ENCODE measurements at places on chromosomes 5 and 9.

DNA sequence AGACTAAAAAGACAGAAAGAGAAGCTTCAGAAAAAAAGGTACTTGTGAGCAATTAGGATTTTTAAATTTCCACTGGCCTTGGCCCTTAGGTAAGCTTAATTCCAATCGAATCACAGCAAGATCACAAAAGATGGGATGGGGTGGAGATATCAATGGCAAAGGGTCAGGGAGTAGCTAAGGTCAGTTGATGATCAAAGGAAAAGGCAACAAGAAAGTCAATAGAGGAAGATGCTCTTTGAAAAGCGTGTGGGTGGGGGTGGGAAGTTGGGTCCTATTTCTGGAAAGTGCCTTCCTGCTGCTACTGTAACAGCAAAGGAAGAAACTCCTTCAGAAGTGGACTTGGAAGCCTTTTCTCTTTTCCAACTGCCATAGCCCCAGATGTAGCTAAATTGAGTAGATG lies 7.3 kb downstream of the C1QTNF3 start:
- DNase-seq = no peak

DNA sequence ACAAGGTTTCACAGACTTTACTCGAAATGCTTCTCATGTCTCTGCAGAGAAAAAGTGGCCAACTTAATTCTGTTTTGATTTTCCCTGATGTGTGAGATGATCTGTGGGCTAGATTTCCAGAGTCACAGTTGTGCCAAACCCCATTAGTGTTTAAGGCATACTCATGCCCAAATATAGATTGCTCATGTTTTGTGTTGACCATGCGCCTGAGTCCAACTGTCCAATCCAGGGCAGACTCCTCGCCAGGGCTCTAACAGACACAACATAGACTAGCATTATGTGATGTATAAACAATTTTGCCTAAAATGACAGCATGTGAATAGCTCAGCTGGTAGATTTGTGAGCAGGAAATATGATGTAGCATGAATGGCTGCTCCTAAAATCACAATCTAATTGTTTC lies 128.1 kb downstream of the PRDM6 start:
- no peak for DNase-seq

- DNase-seq = no peak
Observed at GRCh38 chr5:105288946-105289345, 1726.4 kb upstream of the NUDT12 start.

- DNase-seq = no peak
Observed at GRCh38 chr5:115602591-115603125, 379 bp upstream of the TICAM2 start.

DNA sequence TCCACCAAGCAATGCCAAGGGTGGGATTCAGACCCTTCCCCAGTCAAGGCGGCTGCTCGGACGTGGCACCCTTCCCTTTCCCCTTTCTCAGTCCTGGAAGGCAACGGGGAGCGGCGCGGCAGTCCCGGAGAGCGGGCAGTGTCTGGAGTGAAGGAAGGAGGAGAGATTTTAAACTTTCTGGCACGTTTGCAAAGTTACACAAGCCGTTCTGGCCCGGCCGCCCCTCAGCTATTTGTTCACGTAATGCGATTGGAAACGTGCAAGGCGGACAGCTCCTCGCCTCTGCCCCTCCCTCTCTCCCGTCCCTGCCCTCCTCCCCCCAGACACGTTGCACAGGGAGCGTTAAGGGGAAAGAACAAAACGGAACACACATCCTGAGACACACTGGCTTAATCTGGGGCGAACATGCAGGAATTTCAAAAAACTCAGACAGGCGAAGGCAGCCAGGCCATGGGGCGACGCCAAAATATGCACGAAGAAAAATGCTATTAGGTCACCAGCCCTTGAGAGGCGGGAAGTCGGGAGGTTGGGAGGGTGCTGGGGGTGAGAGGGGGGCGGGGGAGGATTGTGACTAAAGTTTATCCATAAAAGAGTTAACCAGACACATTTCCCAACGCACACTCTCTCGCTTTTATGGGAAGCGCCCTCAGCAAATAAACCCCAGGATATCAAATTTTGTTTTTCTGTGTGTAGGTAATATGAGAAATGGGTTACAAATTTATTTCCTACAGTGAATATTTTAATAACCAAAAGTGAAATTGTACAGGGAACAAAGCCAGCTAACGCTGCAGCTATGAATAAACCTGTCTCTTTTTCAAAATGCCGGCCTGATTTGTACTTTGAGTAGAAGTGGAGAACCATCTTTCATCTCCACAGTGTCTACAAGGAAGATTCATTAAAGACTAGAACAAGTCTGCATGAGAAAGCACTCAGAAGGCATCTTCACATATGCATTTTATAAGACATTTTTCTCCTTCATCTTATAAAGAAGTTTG lies at the start of gene LOX:
TSS of gene LOX (minus strand) at position 144 of the 995 bp plus-strand sequence. CDS start 274 bp downstream, outside the sequence.
- peak; percentile 86 for DNase-seq

DNA sequence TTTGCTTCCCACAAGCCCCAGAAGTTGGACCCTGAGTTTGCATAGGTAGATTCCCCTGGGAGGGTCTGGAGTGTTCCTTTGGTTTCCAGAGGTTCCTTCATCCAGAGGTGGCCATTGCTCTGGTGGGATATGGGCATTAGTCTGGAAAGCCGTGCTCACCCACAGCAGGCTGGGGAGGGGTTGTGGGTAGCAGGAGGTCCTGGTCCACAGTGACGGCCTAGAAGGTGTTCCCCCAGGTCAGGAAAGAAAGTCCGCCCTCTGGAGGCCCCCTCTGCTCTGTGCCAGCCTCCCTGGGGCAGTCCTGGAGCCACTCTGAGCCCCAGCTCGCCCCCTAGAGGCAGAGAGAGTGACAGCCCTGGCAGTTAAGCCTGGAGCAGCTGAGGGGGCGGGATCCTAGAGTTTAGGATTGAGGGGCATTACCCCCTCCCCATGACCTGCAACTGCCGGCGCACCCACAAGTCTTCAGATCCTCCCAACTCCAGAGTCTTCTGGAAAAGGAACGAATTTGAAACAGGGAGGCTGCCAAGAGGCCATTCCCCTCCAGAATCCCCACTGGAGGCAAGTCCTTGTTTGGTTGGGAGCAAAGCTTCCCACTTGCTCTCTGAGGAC lies 36.8 kb downstream of the NDST1 start:
- peak; percentile 79 for DNase-seq
